ENCODE measurements at places on chromosomes 13 and 19. TPM values are rescaled to one million over a fixed set of nuclear protein-coding genes. Genes with fewer than 3 reads are reported as not detected.

DNA sequence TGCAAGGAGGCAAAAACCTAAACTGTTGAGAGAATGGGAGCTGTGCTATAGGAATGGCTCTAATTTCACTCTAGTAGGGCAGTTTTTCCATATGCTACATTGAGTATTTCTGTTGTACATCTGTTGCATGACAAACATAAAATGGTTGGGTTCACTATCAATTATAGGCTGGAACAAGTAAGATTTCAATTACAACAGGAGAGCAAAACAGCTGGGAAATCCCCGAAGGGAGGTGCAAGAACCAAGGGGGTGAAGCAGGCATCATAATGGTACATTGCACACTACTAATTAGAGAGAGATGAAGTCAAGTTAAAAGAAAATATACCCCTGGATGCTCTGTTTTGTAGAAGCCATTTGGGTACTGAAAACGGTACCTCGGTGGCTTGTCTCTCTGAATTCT lies 389.5 kb downstream of the PCDH9 start:
- DNase-seq = no peak

GRCh38 chr19:9342610-9343304 lies 18.8 kb downstream of the ZNF559 start:
- DNase-seq = no peak

GRCh38 chr19:27909861-27910260 lies 1303.1 kb downstream of the UQCRFS1 start:
- DNase-seq = no peak

DNA sequence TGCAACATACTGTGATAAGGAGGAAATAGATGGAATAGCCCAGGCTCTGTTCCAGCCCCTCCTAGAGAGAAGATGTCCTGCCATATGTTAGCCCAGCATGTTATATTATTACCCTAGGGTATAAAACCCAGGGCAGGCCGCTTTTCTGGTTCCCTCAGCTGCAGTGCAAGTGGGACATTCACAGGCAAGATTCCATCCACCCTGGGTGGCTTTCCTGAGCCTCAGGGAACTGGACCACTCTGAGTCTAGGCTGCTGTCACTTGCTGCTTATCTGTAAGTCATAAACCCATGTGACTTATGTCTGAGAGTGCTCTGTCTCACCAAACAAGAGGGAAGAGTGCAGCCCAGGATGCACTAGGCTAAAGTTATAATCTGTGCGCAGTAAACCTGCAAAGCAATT lies 413.2 kb downstream of the MZT1 start:
- DNase-seq = no peak

GRCh38 chr19:7109678-7110289 lies 40.3 kb downstream of the ZNF557 start:
- DNase-seq = no peak

DNA sequence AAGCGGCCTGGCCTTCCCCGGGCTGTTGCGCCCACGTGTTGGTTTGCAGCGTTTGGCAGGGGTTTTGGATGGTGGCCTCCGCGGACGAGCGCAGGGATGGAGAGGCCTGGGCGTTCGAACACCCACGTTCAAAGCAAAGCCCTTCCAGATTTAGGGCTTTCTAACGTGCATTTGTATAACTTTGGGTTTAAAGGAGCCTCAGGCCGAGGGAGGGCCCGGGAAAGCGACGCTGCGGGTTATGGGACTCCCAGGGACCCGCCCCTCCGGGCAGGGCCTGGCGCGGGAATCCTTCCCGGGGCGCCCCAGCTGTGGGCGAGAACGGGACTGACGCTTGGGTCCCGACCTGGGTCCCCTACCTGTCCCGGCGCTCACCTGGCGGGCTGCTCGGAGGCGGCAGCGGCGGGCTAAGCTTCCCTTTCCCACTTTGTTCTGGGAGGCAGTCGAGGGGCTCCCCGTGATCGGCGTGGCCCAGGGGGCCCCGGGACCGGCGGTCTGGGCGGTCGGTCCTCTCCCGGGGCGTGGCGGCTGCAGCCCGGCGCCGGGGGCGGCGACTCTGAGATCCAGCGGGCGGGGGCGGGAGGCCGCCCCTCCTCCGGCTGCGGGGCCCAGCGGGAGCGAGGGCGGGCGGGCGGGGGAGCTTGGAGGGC lies at the start of gene FBXO17:
TSS of gene FBXO17 (minus strand) at position 529 of the 647 bp plus-strand sequence. CDS start 25,423 bp downstream, outside the sequence.
- DNase-seq = peak; percentile 90

GRCh38 chr13:93397619-93398018 lies 171.0 kb downstream of the GPC6 start:
- DNase-seq = no peak

DNA sequence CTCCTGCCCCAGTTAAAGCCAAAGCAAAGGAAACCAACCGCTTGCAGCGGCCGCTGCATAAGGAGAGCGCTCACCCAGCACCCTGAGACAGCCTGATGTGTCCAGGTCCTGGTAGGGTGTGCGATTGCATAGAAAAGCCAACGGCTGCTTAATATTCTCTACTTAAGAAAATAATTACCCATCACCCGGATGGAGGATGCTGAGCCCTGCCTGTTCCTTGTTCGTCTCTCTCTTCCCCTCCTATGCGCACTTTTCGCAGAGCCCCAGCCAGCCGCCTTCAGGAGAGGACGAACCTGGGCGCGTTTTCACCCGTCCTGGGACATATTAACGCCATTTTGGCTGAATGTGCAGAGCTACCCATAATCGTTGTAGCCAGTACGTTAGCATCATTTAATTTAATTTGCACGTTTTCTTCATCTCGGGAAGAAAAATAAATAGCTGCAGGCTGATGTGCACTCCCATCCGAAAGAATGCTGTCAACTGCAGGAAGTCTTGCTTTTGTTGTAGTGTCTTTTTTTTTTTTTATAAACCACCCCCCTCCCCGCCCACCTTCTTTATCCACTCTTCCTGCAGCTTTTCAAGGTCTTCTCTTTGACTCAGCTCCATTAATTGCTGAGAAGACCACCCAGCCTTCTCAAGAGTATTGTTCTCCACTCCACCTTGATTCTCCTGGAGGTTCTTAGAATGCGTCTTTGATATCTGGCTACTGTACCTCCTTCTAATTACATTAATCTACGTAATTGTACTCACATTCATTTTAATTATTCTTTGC lies 214.5 kb downstream of the TEX29 start:
- peak; percentile 54 for DNase-seq

DNA sequence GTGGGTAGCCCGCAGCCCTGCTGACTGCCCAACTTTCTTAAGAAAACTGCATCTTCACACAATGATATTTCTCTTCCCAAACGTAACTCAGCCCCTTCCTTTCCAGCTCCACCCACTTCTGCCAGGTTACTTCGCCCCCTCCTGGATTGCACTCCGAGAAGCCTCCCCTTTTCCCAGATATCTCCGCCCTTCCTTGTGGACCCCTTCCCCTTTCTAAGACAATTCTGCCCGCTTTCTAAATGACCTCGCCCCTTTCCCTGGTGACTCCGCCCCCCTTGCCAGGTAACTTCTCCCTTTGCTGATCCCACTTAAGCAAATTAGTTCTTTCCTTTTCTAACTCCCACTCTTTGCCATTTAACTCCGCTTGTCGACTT lies 2.6 kb downstream of the VSIG10L start:
- DNase-seq = no peak

DNA sequence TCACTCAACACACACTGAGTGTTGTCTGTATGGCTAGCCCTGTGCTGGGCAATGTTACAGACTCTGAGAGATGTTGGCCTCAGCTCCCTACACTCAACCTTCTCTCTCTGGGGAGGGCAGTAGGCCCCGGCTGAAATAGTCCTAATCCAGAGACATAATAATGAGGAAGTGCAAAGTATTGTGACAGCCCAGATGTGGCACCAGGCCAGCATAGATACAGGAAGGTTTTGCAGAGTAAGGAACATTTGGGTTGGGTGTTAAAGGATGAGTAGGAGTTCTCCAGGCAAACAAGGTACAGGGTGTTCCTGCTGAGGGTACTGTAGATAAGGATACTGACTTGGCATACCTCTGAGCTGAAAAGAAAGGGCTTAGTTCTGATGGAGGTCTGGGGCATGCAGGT lies 2.4 kb downstream of the LIN7B start:
- DNase-seq = no peak

DNA sequence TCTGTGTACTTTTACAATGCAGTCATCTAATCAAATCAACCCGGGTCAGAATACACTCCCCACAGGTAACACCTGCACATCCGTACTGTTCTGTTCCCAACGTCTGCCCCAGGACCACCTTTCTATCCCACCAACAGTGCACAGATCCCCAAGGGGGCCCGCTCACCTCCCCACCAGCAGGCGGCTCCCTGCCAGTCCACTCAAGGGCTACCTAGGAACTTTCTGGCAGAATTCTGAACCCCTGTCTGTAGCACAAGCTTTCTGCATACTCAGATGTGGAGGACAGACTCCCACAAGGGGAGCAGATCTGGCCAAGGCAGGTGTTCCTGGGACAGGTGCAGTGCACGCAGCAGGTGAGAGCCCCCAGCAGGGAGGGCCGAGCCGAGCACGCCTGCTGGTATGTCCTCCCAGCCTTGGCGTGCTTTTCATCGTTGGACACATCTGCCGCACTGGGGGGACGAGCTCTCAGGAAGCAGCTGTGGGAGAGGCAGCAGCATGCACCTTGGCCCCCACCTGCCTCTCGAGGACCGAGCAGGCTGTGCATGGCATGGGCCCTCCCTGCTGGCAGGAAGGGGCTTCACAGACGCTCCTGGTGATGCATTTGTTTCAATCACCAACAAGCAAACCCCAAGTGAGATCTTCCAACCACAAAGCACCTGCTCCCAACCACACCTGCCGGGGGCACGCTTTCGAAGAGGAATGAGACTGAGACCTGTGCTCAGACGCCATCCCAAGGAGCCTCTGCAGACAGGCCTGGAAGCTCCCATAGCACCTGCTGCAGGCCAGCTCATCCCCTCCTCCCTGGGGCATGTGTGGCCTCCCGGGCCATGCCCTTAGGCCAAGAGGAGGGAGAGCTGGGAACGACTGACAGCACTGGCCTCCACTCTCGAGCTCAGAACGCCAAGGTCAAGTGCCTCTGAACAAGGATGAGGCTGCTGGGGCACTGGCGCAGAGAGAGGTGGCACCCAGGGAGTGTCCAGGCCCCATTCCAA lies 35.9 kb downstream of the RAB20 start:
- peak; percentile 60 for DNase-seq

DNA sequence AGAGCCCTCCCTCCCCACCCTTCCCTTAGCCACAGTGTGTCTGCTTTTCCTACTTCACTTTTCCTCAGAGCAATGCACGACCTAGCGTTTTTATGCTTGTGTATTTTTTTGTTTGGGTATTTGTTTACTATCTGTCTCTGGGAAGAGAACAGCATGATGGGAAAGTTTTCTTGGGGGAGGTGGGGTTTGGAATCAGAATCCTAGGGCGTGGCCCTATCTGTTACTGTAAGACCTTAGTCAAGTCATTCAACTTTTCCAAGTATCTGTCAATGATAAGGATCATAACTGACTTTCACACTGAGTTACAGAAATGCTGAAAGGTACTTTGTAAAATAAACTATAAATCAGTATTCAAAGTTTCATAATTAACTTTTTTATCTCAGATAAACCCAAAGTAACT lies 146.3 kb upstream of the WASF3 start:
- no peak for DNase-seq

GRCh38 chr13:30204564-30204963 lies 102.8 kb downstream of the KATNAL1 start:
- DNase-seq = no peak

DNA sequence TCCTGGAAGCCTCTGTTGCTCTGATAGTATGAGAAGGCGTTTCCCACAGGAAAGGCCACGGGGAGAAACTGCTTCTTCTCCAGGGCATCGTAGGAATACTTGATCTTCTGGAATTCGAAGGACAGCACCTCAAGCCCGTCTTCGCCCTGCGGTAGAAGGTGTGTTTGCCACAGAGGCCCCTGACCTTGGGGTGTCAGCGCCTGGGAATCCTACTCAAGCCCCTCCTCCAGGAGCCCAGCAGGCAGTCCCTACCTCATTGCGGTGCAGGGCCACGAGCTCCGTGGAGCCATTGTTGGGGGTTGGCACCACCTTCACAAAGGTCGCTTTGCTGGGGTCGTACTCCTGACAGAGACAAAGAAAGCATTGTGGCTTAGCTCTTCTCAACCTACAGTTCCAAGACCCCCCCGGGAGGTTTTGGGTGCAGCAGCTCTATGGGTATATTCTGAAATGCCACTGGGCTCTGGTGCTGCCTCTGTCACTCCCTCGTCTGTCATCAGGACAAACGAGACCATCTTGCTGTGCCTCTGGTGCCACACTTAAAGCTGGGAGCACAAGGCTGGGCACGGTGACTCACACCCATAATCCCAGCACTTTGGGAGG lies 3.7 kb downstream of the ATP13A1 start:
- peak; percentile 64 for DNase-seq

GRCh38 chr19:16677055-16677454 lies 16.1 kb downstream of the TMEM38A start:
- no peak for DNase-seq

- no peak for DNase-seq
Measured at GRCh38 chr19:1285737-1286360, at the start of gene EFNA2. Gene EFNA2 (plus strand): TSS chr19:1285873. CDS start chr19:1286169, 296 bp downstream.

- DNase-seq = no peak
Measured at GRCh38 chr19:33032218-33032781, 32.4 kb downstream of the RHPN2 start.

DNA sequence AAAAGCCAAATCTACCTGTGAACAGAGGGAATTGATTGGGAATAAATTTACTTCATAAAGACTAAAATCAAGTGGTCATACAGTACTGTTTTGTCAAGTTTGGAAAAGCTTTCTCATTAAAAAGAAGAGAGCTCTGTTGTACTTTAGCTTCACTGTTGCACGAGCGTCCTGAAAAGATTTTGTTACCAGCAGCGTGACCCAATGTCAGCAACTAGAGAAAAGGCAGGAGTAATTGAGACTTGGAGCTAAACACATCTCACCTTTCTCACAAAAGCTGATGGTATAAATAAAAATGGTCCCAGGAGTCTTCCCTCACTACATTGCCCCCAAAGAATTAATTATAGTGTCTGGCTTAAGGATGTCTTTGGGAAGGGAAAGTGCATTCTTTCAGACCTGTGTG lies 613.7 kb downstream of the OLFM4 start:
- DNase-seq = no peak

GRCh38 chr19:48560095-48560530 lies 8.1 kb downstream of the SULT2B1 start:
- DNase-seq = no peak

The SLC17A7 gene
- 1.5 TPM for total RNA-seq

The C19orf18 gene
- 1.0 TPM for total RNA-seq

The DMPK gene
- 281 TPM for total RNA-seq

The DAND5 gene
- not detected for total RNA-seq

The ZNF568 gene
- total RNA-seq = 13.0 TPM

The SLC25A15 gene
- total RNA-seq = 3.8 TPM

The CYP2A6 gene
- not detected for total RNA-seq

The LRRC4B gene
- 14.2 TPM for total RNA-seq
